ENCODE measurements at places on chromosomes 16 and 17.

GRCh38 chr17:80819422-80820164 is 172.0 kb upstream of the CHMP6 start:
- no peak for DNase-seq

DNA sequence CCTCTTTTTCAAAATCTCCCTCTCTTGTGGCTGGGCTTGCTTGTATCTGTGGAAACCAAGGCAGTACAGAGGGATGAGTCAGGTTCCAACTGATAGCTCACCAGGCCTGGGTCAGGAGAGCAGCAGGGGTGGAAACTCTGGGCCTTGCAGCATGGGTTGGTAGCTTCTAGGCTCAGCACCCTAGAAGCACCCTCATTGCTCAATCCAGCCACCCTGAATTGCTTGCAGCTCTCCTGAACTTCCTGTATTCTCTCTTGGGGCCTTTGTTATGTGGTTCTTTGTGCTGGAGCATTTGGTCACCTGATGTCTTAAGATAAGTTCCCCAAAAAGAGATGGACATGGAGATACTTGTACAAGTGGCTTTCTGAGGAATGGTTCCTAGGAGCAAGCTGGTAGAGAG is 169.4 kb downstream of the IRX5 start:
- no peak for DNase-seq

GRCh38 chr16:29311461-29312344 is 94.8 kb downstream of the NPIPB11 start:
- no peak for DNase-seq

DNA sequence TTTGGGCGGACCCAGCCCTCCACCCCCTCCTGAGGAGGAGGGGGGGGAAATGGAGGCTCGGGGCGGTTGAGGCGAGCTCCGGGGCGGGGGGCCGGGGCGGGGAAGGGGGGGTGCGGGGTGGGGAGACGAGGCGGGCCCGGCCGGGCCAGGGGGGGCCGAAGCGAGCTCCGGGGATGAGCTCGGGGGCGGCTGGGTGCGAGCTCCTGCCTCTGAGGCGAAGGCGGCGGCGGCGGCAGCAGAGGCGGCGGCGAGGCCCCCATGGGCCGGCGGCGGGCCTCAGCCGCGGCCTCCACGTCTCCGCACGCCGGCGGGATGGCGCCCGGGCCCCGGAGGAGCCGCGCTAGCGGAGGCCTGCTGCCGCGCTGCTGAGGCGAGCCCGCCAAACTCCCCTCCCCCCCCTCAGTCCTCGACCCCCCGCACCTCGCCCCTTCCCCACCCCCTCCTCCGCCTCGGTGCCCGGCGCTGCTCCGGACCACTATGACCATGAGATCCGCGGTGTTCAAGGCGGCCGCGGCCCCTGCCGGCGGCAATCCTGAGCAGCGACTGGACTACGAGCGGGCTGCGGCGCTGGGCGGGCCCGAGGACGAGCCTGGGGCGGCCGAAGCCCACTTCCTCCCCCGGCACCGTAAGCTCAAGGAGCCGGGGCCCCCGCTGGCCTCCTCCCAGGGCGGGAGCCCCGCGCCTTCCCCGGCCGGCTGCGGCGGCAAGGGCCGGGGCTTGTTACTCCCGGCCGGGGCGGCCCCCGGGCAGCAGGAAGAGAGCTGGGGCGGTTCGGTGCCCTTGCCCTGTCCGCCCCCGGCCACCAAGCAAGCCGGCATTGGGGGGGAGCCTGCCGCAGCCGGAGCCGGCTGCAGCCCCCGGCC is 596 bp downstream of the MSL1 start:
- peak; percentile 73 for DNase-seq

DNA sequence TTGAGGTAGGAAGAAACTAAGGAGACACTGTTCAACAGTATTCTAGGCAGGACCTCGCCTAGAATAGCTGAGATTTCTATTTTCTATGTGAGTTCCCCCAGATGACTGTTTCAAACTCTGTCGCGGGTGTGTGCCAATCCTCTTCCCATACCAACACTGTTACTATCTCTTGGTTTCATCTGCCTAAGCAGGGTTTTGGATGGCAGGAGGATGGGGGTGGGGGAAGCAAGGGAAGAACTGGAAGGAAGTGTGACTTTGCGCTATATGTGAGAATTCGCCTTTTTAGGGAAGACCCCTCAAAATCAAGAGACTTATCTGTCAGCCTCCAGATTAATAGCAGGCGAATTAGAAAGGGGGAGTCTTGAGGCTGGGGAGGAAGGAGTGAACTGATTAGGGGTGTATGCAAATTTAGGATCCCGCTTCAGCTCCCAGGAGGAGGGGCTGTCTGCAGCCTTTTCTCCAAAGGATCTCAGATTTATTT is 521 bp upstream of the G6PC3 start:
- no peak for DNase-seq

GRCh38 chr17:9900784-9901183 is 4.3 kb downstream of the RCVRN start:
- DNase-seq: no peak

- DNase-seq: no peak
Observed at GRCh38 chr17:21241564-21241963, 11.6 kb downstream of the NATD1 start.

DNA sequence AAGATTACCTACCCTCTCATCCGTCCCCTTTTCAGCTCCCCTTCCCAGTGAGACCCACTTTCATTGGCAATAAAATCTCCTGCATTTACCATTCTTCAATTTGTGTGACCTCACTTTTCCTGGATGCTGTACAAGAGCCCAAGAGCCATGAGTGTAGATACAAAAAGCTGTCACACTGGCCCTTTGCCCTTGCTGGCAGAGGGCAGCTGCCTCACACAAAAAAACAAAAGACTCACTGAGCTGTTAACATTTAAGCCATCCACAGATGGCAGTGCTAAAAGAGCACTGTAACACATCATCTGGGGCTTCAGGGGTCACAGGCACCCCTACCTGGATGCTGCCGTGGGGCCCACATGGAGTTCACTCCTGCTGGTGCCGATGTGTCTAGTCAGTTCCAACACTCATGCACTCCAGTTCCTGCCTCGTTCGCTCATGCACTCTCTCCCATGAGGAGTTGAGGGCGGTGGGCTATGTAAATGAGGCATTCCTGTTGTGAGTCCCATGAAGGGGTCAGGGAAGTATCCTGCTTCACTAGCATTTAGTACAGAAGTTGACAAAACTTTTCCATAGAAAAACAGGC is 123.1 kb downstream of the CA10 start:
- no peak for DNase-seq

- peak; percentile 52 for DNase-seq
Observed at GRCh38 chr16:8087597-8088289, 502.6 kb downstream of the TMEM114 start.

DNA sequence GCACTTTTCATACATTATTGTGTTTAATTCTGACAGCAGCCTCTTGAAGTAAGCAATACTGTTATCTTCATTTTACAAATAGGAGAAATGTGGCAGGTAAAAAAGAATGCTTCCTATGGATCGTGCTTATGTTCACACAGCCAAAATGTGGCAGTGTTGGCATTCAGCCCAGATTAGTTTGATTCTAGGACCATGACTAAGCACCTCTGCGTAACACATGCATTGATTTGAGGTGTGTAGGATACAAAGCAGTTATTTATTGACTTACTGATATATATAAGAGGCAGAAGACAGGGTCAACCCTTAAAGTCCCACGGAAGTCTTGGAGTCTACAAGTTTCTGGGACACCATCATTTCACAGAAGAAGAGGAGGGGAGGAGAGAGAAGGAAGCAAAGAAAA is 1144.4 kb upstream of the GOT2 start:
- DNase-seq: no peak

DNA sequence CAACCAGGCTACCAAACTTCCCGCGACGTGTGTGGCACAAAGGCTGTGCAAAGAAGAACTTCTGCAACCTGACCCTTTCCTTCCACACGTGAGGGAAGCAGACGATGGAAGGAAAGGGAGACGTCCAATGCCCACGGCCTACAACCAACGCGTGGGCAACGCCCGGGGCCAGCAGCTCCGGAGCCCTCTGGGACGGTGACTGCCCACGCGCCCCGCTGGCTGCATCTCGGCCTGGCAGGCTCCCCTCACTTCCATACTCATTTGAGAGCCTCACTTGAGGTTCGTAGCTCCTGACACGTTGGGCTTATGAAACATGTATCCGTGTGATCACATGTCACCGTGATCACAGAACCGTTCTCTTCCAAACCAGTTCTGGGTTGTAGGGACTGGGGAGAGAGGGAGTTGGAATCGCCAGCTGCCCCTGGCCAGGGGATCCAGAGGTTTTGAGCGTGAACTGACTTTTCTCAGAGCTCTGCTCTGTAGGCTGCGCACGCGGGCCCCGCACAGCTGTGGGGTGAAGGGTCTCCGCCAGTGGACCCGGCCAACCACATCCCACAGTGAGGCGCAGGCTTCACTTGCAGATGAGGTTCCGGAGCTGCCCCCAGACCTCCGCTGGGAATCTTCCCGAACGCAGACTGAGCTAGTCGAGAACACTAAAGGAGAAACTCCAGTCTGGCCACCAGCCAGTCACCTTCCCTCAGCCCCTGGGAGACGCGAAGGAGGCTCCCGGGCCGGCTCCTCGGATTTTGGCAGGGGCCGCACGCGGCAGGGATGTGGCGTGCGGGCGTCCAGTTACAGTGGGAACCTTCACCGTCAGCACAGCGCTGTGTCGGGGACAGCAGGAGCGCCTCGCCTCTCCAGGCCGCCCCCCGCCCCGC is 1.0 kb downstream of the LMF1 start:
- peak; percentile 73 for DNase-seq

DNA sequence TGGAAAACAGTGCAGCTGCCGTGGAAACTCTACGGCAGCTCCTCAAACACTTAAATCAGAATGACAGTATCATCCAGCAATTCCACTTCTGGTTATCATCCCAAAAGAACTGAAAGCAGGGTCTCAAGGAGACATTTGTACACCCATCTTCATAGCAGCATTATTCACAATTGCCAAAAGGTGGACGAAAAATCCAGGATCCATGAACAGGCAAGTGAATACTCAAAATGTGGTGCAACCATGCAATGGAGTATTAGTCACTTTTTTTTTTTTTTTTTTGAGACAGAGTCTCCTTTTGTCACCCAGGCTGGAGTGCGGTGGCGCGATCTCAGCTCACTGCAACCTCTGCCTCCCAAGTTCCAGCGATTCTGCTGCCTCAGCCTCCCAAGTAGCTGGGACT is 10.6 kb upstream of the AATK start:
- no peak for DNase-seq

GRCh38 chr16:22646948-22647556 is 136.4 kb downstream of the NPIPB5 start:
- DNase-seq: no peak

GRCh38 chr17:6471531-6472465 is 27.5 kb downstream of the PIMREG start:
- DNase-seq: no peak

DNA sequence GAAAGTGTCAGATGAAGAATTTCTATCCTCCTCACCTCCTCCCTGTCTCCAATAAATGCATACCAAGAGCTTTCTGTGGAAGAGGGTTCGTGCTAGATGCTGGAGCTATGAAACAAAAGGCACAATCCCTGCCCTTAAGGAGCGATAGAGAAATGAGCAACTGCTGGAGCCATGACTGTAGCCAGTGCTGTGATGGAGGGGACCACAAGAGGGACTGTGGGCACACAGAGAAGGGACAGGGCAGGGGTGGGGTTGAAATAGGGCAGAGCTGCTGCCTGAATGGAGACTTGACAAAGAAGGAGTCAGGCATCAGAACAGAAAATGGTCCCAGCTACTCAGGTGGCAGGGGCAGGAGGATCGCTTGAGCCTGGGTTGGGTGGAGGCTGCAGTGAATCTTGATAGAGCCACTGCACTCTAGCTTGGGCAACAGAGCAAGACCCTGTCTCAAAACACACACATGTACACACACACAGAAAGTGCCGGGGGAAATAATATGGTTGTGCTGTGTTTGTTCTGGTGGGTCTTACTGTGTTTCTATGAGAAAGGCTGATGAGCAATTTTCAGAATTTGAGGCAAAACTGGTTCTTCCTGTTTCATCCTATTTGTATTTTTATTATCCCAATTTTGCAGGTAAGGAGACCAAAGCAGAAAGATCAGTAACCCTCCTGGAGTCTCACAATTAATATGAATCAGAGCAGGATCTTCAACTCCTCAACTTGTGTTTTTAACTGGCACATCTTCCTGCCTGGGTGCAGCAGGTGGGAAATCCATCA is 16.5 kb downstream of the TMEM98 start:
- no peak for DNase-seq

- DNase-seq: no peak
Observed at GRCh38 chr17:3782751-3783150, 18.2 kb downstream of the ITGAE start.

- no peak for DNase-seq
Observed at GRCh38 chr17:27449541-27449940, 6.7 kb upstream of the KSR1 start.

DNA sequence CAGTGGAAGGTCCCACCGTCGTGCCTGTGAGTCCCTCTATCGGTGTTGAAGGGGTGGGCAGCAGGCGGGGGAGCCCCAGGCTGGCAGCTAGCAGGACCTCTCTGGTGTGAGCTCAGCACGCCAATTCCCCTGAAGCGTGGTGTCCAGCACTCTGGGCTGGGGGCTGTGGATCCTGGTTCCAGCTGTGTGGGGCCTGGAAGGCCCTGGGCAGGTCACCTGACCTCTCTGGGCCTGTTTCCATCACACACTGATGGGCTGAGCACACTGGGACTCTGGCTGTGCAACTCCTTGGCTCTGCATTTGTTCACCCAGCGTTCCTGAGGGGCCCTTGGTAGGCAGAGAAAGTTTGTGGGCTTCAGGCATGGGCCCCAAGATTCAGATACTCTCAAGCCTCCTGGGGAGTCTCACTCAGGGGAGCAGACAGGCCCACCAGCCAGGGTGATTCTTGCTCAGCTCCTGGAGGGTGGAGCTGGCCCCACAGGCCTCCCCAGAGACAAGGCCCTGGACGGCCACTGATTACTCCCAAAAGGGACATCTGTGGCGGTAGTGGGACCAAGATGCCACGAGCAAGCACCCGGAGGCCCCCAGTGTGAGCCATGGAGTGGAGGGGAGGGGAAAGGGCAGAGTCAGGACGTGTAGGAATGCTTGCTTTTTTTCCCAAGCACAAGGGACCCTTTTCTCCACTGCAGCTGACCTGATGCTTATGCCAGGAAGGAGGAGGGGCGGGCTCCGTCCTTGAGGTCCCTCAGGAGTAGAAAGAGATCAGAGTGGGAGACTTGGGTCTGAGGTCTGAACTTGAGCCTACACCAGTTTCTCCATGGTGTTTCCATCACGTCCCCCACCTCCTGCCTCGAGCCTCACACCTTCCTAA is 8.5 kb downstream of the SCGB1C2 start:
- DNase-seq: no peak

All from right forelimb (tissue), 1 donor.